Muscle of leg (tissue), 16 donors: ENCODE measurements at places on chromosomes 12 and 14.

DNA sequence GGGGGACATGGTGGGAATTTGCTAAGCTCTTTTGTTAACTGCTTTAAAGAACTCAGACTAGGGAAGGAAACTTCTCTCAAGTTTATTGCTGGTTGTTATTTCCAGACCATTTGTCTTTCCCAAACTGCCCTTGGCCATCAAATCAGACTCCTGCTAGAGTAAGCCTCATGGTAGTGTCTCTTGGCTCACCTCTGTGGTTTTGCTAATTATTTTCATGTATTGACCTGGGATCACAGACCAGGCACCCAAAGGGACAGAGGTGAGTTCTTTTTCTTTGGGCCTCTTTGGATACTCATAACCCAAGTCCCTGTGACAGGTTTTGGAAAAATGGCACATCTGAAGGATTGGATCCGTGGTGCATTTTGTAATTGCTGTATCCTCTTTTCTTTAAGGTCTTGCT, 11.2 kb downstream of the ETV6 start:
- no peak for DNase-seq

DNA sequence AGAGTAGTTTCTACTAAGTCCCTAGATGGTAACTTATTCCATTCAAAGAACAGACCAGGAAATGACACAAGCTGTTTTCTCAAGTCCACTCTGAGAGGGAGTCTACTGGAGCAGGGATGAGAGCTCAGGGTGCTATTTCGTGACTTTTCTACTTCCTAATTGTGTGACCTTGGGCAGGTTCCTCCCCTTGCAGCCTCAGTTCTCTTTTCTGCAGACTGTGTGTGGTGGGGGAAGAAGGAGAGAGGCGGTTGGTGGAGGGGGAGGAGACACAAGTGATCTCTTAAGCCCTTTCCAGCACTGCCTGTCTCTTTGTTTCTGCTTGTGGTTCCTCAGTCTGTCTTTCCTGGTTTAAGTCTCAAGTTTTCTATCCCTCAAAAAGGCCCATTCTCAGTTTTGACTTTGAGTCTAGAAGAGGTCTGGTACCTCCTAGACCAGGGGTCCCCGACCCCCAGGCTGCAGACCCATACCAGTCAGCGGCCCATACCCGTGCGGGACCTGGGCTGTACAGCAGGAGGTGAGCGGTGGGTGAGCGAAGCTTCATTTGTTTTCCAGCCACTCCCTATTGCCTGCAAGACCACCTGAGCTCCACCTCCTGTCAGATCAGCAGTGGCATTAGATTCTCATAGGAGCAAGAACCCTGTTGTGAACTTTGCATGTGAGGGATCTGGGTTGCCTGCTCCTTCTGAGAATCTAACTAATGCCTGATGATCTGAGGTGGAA, 10.7 kb downstream of the FGF6 start:
- no peak for DNase-seq

DNA sequence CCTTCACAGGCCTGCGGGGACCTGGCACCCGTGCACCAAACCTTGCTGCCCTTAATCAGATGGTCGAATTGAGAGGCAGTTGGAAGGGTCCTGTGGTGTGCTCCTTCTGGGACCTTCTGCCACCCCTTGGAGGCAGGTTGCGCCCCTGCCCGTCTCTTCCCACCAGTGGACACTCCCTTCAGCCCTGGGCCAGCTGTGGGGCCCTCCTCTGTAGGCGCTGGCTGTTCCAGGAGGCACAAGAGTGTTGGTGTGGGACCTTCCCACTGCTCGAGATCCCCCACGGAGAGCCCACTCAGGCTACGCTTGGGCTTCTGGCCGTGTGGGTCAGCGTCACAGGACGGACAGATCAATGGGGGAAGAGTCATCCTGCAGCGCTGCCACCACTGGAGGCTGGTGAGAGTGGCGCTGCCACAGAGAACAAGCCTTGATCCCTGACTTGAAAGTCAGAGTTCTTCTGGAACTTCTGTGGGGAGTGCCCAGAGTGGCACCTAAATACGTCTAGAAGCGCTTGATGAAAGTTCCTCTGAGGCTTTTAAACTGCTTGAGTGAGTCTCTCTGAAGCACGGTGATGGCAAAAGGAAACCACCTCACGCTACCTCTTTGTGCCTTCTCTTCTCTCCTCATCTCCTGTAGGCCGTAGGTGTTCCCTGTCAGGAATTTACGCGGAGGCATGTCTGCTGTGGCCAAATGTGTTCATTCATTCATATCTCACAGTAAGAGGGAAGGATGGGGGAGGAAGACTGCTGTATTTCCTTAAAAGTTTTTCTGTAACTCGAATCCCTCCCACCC, 48.3 kb downstream of the TRAF3 start:
- DNase-seq = no peak

DNA sequence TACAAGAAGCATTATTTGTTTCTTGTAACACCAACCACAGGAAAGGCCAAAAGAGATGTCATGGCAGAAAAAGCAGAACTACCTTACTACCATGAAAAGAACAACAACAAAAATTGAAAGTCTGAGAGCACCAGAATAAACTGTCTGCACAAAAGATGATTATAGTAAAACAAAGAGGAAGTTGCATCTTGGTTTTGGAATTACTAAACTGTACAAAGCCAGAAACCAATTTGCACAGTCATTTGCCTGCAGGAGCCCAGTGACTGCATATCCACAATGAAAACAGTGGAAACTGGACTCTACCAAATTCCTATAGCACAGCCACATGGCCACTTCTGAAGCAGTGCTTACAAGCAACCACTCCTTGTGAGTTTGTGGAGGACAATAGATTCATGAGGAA, 276.2 kb downstream of the SSPN start:
- peak; percentile 62 for DNase-seq

- no peak for DNase-seq
These were observed 26.3 kb upstream of the BBS10 start for GRCh38 chr12:76374386-76375020.

- DNase-seq = peak; percentile 67
These were observed 27.0 kb upstream of the RCOR1 start for GRCh38 chr14:102565331-102565887.

- DNase-seq = no peak
These were observed 57.2 kb downstream of the PIWIL1 start for GRCh38 chr12:130394906-130395305.

- no peak for DNase-seq
These were observed 380.1 kb downstream of the ALG10 start for GRCh38 chr12:34402228-34402898.

DNA sequence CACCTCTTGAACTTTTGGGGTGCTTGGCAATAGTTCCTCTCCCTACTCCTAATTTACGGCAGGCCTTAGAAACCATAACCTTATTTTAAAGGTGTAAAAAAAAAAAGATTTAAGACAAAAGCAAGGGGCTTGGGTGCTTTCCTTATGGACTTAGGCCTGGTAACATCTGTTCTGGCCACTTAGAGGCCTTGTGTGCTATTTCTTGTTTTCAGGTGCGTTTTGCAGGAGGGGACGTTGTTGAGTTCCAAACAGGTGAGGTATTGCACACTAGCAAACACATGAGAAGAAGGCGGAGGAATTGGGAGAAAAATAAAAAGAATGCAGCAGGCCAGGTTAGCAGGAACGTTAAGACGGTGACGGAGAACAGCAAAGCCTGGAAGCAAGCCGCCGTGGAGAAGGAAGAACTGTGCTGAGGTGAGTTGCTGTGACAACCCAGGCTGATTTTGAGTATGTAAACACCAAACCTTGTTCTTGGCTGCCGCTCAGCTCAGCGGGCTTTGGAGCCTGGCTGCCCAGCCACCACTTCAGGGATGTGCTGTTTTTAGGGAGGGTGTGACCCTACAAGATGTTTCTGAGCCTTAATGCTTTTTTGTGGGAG, 17.3 kb downstream of the EMG1 start:
- no peak for DNase-seq

DNA sequence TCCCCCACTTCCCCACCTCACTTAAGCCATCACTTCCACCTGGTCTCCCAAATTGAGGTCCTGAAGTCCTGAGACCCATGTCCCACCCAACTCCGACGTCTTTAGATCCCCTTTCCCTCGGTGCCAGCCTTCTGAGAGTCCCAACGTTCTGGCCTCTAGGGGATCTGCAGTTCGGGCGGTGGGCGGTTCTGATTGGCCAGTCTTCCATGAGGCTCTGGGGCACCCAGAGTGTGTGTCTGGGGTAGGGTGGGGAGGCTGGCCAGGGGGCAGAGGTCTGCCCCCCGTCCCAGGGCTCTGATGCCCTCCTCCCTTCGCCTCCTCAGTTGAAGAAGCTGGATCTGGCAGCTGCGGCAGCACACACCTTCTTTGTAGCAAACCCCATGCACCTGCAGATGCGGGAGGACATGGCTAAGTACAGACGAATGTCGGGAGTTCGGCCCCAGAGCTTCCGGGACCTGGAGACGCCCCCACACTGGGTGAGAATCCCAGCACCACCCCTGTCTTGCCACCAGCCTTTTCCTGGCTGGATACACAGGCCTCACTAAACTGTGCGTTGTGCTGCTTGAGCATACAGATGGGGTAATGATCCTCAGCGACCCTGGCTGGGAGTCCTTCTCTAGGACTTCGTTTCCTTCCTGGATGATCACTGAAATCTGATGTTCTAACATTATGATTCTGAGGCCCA, 1.5 kb downstream of the P3H3 start:
- DNase-seq = no peak

- peak; percentile 35 for DNase-seq
These were observed 6.3 kb downstream of the CLEC2A start for GRCh38 chr12:9925705-9926393.

GRCh38 chr12:22340143-22340542, 5.6 kb upstream of the ST8SIA1 start:
- DNase-seq = peak; percentile 33

GRCh38 chr12:116454950-116455447, 104.2 kb upstream of the MAP1LC3B2 start:
- no peak for DNase-seq

DNA sequence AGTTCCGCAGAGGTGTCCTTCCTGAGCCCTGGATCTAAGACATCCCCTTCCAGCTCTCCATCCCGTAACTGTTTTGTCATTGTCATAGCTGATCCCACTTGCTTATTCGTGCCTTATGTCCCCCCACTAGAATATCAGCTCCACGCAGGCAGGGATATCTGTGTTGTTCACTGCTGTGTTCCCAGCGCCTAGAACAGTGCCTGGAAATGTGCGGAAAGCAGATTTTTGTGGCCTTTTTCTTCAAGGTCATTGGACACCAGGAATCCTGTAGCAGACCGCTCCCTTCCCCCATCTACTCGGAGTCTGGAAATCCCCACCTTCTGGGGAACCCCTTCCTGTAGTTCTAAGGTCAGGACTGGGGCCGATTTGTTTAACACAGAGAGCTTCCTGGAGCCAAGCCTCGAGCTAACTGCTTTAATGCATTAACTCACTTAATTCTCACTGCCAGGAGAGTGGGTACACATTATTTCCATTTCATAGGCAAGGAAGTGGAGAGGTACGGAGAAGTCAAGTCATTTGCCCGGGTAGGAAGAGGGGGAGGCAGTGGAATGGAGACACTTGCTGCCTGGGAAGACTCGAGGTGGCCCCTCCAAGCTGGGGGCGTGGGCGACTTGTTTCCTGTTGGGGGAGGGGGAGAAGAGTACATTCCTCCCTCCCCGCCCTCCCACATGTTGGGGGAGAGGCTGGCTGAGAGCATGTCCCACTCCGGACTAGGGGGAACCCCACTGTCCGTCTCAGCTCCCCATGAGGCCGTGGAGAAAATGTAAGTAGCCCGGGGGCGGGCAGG, 1.2 kb upstream of the SH2B3 start:
- peak; percentile 61 for DNase-seq

DNA sequence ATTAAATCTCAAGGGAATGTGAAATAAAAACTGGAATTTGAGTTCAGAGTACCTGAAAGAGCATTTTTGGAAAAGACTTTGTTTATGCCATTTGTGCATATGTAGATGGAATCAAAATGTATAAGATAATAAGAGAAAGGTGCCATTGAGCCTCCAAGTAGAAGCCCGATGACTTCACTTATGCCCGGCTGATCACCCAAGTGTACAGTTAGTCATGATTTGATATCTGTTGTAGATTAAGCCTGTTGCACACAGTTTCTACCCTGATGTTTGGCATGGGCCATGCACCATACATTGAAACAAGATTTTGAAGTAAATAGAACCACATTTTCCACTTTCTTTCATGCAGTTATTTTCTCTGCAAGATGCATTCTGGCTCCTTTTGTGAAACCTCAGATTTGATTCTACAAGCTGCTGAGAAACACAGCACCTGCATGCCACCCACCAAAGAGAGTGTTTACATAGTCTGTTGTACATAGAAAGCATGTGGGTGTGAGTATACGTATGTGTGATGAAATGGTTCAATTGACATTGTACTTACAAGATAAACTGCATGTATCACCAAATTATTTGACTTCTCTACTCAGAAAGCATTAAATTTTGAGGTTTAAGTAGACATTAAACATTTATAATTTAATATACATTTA, 772.5 kb downstream of the DIO2 start:
- no peak for DNase-seq

- no peak for DNase-seq
These were observed 174.2 kb downstream of the SSPN start for GRCh38 chr12:26369588-26369987.

DNA sequence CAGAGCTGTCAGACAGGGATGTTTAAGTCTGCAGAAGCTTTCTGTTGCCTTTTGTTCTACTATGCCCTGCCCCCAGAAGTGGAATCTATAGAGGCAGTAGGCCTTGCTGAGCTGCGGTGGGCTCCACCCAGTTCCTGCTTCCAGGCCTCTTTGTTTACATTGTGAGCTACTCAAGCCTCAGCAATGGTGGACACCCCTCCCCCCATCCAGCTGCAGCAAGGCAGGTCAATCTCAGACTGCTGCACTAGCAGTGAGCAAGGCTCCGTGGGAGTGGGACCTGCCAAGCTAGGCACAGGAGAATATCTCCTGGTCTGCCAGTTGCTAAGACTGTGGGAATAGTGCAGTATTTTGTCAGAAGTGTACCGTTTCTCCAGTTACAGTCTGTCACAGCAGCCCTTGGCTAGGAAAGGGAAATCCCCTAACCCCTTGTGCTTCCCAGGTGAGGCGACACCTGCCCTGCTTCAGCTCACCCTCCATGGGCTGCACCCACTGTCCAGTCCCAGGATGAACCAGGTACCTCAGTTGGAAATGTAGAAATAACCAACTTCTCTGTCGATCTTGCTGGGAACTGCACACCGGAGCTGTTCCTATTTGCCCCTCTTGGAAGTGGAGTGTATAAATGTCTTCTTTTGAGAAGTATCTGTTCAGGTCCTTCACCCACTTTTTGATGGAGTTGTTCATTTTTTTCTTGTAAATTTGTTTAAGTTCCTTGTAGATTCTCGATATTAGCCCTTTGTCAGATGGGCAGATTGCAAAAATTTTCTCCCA, 213.5 kb upstream of the SLC38A2 start:
- DNase-seq = peak; percentile 54

DNA sequence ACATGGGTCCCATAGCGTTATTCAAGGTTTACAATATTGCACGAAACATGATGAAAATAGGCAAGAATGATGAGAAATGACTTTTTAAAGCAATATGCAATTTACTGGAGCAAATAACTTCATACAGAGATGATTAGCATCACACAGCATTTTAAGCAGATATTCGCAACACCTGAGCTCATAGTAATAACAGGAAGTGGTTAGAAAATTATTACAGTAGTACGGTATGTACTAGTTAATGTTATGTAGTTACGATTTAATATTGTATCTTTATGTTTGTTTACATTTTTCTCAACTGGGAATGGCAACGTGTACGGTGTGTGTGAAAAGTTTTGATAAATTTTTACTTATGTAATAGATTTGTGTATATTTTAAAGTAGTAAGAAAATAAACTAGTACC, 102.6 kb downstream of the OSBPL8 start:
- DNase-seq = no peak
